ENCODE measurements at places on chromosomes 16 and 17. TPM values are rescaled to one million over a fixed set of nuclear protein-coding genes. Genes with fewer than 3 reads are reported as not detected.

- no peak for DNase-seq
These were observed 2.2 kb downstream of the TMEM204 start for GRCh38 chr16:1535391-1536291.

DNA sequence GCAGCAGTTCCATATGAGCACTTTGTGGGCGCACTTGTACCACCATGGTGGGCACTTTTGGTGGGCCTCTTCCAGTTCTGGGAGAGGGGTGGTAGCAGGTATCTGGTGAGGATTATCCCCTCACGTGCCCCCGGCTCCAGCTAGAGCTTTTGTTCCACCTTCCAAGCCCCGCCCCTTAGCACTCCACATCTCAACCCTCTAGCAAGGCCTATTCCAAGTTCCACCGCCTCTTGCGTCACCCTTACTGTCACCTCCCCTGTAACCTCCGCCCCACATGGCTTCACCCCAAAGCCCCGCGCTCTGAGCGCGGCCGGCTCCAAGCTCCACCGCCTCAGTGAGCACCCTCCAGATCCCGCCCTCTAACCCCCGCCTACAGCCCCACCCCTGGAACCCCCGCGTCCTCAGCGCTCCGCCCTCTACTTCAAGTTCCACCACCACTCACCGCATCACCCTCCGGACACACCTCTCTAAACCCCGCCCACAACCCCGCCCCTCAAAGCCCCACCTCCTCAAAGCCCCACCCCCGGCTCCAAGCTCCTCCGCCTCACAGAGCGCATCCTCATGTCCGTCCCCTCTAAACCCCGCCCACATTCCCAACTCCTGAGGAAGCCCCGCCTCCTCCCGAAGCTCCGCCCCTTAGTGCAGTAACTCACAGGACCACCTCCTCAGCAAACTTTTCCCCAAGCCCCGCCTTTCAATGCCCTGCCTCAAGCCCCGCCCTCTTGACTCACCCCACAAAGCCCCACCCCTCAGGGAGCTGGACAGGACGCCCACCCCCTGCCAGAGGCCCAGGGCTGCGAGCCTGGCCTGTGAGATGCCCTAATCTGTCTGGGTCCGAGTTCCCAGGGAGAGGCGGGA is 11.1 kb downstream of the SCN4A start:
- no peak for DNase-seq

DNA sequence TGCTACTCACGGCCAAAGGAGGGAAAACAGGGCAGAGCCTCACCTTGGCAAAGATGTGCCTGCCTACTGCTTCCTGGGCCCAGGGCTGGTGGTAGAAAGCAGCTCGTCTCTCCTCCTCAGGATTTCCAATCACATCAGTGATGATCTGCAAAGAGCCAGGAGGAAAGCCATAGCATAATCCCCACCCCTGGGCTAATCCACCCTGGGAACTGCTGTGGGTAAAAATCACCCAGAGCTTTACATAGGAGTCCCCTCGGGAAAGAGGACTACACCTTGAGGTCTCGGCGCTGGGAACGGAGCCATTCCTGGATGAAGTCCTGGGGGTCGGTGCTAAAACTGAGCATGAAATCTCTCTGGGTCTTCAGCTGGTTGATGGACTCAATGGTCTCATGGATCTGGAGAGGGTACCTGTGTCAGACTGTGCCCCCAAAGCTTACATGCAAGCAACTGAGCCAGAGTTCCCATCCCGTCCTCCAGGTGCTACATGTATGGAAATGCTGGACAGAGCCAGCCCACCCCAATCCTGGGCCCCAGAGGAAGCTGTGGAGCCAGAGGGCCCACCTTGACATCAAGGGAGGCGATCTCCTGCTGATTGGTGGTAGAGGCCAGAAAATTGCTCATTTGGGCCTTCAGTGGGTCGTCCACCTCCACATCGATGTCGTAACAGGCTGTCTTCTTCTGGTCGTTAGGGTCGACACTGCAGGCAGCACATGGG is 5.7 kb upstream of the FTSJ3 start:
- DNase-seq = no peak

- no peak for DNase-seq
These were observed 305.4 kb downstream of the FOXL1 start for GRCh38 chr16:86883583-86884389.

- DNase-seq = no peak
These were observed 158.1 kb downstream of the HAPSTR1 start for GRCh38 chr16:9249534-9249933.

DNA sequence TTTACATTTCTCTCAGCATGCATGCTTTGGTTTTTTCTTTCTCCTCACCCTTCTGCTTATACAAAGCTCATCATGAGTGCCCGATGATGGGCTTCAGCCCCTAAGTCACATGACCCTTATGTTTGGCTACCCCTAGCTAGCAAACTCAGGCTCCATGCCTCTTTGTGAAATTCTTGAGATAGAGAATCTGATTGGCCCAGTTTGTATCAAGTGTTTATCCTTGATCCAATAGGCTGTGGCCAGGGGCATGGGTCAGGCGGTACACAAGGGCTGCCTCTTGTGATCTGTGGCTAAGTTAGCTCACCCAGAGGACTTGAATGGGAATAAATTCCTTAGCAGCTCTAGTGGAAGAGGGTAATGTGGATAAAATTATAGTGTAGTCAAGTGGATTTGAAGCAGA is 11.5 kb upstream of the TOX3 start:
- DNase-seq = no peak

DNA sequence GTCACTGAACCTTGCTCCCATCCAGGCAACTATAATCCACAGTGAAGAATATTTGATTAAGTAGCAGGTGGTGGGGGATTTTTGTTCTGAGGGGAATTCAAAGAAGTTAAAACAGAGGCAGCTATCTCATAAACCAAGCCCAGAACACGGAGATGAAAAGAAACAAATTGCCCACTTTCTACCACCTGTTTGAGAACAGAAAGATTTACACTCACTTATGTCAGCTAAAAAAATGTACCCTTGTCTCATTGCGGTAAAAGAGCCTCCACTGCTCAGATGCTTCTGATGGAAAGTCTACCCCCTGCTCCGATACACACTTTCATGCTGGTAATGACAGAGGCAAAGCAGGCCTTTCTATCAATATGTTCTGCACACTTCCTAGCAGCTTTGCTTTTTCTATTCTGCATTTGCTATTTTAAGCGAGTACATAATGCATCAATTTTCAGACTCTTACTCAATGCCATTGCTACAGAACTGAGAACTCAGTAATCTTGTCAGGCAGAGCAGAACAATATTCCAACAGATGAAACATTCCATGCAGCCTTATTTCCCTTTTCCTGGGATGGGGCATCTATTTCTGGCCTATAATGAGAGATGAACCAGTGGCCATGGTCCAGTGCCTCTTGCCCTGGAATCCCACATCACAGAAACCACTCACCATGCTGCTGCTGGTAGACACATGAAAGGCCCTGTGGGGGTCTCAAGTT is 29.0 kb downstream of the CDK5R1 start:
- no peak for DNase-seq

- no peak for DNase-seq
These were observed 14.8 kb downstream of the CPD start for GRCh38 chr17:30393491-30393890.

DNA sequence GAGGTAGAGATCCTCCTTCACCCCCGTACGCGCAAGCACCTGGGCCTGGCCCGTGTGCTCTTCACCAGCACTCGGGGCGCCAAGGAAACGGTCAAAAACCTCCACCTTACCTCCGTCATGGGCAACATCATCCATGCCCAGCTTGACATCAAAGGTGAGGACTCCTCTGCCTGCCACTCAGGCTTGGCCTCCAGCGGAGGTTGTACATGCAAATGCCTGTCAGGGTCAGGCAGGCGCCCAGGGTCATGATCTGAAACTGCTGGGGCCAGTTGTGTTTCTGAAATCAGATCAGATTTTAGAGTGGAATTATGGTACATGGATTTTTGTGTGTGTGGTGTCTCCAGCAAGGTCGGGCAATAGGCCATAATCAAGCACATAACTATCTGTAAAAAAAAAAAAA is 3.8 kb downstream of the SETD1A start:
- no peak for DNase-seq

GRCh38 chr16:58497935-58498334 is 2.0 kb upstream of the NDRG4 start:
- DNase-seq = no peak

GRCh38 chr17:77160091-77160874 is 19.5 kb downstream of the SEC14L1 start:
- DNase-seq = no peak

The ABCC11 gene
- 0.11 TPM for total RNA-seq

The CD300E gene
- total RNA-seq = 0.42 TPM
